ENCODE measurements at places on chromosomes 3 and 15. TPM values are rescaled to one million over a fixed set of nuclear protein-coding genes. Genes with fewer than 3 reads are reported as not detected.
A peak's percentile ranks its signal among the peaks of the same experiment; 100 is the strongest.

- no peak for DNase-seq
These were observed 169.9 kb downstream of the XXYLT1 start for GRCh38 chr3:195101001-195101583.

DNA sequence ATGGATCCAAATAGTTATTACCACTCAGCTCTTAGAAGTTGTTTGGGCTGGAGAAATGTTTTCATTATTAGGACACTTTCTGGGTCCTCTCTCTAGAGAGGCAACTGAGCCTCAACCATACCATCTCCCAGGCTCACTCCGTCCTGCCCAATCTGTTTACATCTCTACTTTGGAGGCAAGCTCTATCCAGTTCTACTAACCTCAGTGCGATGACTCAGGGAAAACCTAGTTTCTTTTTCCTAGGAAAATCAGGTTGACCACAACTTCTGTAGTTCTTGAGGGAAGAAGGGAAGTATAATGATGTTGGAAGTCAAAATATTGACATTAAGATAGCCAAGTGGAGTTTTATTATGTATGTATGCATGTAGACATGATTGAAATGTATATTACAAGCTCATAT, 40.4 kb downstream of the LPP start:
- DNase-seq: peak; percentile 74

DNA sequence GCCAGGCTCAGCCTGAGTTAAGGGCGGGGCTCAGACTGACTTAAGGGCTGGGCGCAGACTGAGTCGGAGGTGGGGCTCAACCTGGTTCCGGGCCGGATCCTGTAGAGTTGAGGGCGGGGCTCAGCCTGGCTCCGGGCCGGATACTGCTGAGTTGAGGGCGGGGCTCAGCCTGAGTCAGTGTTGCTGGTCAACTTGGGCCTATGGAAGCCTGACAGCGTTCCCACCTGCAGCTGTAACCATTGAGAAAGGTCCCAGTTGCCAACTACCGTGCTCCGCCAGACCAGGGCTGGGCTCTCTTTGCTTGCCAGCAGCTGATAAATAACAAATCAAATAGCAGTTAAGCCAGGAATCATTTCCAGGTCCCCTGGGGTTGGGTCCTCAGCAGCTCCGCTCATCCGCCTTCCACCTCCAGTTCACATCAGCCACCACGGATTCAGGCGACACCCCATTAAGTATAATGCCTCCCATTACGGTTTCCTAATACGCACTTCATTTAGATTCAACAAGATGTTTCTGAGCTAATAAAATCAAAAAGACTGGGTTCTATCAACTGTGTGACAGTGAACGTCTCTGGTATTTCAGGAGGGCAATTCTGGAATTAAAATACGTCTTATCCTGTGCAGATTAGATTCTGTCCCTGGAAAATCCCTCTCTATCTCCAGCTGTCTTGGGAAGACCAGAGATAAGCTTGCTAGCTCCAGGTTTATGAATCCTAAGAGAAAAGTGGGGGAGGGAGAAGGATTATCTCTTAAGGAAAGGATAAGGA, 7.3 kb downstream of the GRIP2 start:
- peak; percentile 5 for DNase-seq

- DNase-seq: peak; percentile 26
These were observed 1.2 kb upstream of the USF3 start for GRCh38 chr3:113697500-113698090.

DNA sequence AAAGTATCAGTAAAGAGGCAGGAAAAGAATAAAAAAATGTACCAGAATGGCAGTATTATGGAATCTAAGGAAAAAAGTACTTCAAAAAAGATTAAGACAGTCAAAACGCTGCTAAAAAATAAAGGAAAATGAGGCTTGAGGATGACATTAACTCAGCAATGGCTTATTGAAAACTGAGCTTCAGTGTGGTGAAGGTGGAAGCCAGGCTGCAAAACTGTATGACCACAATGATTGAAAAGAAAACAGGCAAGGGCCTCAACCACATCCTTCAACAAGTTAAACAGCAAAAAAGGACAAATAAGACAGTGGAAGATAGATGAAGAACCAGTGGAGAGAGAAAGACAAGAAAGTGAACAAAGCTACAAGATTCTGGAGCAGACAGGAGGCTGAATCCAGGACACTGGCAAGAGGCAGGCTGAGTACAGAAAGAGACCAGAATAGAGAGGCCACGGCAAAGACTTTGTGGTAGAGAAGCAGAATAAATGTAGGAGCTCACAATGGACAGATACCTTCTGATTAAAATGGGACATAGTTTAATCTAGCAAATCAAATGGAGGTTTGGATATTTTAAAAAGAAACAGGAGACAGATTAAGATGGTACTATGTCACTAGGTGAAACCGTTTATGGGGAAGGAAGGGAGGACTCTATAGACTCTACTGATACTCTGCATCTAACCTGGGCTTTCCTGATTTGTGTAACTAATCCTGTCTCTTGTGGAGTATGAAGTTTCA, 86.1 kb downstream of the TJP1 start:
- DNase-seq: no peak

DNA sequence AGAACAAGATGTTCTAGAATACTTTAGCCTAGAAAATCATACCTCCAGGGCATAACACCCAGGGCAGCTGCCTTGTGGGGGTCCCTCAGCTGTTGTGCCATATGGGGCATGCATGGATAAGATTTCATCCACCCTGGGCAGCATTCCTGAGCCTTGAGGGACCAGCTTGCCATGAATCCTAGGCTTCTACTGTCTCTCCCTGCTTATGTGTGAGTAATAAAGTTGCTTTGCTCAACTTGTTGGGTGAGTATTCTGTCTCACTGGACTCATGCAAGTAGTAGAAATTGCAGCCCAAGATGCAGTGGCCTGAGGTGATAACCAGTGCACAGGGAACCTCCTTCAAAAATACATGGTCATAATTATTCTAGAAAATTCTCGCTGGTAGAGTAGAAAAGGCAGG, 52.1 kb upstream of the EPHB1 start:
- DNase-seq: no peak

- DNase-seq: no peak
These were observed 22.0 kb upstream of the RBSN start for GRCh38 chr3:15120986-15121385.

DNA sequence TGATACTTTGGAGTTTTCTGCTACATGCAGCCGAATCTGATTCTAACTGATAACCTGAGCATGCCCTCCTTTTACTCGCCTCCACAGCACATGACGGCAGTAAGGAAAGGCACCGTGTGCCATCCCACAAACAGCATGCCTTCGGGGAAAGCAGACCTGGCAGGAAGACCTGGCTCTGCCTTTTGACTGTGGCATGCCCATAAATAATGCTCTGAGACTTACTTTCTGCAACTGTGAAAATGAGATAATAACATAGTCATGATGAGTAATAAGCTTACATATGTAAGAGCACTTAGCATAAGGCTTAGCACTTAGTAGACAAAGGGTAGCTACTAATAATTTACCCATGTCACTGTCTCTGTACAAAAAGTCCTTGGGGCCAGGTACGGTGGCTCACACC, 32.9 kb downstream of the MTHFS start:
- DNase-seq: peak; percentile 76

DNA sequence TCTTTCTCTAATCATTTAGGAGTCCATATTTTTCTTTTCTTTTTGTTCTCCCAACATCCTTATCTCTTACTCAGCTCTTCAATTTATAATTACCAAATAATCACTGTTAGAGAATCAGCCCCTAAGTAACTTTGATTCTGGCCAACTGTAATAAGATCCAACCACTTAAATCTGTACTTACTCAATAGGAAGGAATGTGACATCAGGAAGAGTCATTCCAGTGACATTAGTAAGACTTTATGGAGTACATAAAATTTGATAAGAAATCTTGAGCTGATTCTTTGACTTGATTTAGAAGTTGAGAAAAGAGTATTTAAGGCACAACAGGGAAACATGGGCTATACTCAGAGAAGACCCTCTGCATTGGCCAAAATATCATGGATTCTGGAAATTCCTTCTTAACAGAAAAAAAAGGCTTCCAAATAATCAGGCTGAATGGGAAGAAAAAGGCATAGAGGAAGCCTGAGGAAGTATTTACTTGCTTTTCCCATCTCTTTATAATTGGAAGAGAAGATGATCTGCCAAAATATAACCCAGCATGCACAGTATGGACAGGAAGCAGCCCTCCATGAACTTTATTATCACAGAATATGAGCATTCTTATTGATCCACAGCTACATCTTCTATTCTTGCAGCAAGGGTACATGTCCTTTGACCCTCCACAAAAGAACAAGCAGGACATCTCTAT, 289.7 kb upstream of the TPRG1 start:
- DNase-seq: peak; percentile 62

DNA sequence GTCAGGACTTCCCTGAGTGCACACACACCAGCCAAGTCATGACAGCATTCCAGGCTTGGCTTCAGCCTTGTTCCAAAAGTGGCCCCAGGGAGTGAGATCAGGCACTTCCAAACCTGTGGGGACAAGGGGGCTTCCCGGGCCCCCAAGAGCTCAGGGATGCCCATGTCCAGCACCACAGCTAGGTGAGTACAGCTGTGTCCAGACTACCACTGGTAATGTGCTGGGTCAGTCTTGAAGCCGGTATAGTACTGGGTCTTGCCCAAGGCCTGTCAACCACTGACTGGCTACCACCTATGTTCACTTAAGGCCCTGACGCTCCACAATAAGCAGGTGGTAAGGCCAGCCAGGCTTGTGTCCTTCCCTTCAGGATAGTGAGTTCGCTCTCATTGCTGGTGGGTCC, 249.3 kb downstream of the UNC13C start:
- DNase-seq: no peak

GRCh38 chr3:161289174-161289573, 68.1 kb downstream of the NMD3 start:
- DNase-seq: no peak

- no peak for DNase-seq
These were observed 72.3 kb upstream of the BOC start for GRCh38 chr3:113138839-113139743.

GRCh38 chr3:104178680-104179079, 1188.0 kb upstream of the ALCAM start:
- no peak for DNase-seq

DNA sequence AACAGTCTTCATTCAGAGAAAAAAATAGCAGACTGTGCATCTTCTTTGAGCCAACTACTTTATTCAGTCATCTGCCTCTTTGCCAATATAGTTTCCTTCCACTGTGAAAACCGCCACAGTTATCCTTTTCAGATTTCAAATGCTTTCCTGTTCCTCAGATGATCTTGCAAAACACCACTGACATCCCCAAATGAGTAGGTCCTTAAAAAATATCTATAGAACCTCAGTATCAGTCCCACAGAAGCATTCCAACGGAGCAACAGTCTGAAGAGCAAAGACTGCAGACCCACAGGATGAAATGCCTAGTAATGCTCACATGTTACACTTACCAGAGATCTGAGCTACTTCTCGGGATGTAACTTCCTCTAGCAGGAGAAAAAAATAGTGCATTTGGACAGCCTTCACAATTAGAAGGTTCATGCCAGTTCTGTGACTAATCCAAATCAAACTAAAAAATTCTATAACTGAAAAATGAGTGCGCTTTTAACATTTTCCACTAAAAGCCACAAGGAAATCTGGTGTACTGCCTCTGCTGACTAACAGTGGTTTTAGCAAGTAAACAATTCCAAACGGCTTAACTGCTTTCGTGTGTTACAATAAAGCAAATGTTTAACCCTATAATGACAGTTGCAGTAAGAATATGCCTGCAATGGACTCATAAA, at the start of gene ANKRD28:
Gene ANKRD28, minus strand, starts transcription at position 338 of the 662 bp plus-strand sequence. CDS start 1,458 bp downstream, outside the sequence.
- peak; percentile 89 for DNase-seq

GRCh38 chr3:185337231-185337816, 25.6 kb upstream of the MAP3K13 start:
- peak; percentile 31 for DNase-seq

GRCh38 chr15:83983634-83984458, 251.7 kb upstream of the GOLGA6L4 start:
- no peak for DNase-seq

- DNase-seq: no peak
These were observed 6.2 kb upstream of the TLR9 start for GRCh38 chr3:52231502-52232278.

GRCh38 chr3:146493221-146493620, 23.9 kb upstream of the PLSCR2 start:
- no peak for DNase-seq

- peak; percentile 45 for DNase-seq
These were observed 101.5 kb downstream of the FBLN2 start for GRCh38 chr3:13650210-13651056.

DNA sequence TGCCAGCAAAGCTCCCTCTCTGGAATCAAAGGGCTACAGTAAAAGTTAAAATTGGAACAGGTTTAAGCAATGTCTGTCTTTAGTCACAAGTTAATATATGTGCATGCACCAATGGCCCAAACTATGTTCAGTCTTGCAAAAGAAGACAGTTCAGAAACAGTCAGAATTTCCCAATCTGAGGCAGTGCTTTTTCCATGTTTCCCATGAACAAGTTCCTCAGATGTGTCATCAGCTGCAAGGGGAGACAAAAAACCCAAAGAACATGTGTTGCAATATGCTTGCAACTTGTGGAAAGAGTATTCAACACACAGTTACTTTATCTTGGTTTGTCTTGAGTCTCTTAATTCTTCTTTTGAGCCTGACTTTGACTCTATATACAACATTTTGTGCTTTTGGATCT, 148.4 kb downstream of the USP13 start:
- peak; percentile 88 for DNase-seq

DNA sequence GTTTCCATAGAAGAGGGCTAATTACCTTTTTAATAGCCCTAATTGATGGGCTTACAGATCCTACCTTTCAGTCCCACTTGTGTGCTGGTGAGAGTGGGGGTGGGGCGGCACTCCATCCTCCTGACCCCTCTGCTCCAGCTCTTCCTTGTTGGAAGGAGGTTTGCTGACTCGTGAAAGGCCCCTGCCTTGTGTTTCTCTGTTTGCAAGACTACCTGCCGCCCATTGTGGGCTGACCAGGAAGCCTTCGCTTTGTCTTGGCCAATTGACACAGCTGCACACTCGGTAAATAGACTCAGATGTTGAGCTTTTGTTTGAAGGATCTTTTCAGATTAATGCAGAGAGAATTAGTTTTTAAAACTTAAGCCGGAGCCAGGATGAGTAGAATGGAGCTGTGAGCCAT, 197.3 kb upstream of the HES1 start:
- no peak for DNase-seq

GRCh38 chr3:138063416-138063815, 52.0 kb downstream of the DZIP1L start:
- DNase-seq: no peak

DNA sequence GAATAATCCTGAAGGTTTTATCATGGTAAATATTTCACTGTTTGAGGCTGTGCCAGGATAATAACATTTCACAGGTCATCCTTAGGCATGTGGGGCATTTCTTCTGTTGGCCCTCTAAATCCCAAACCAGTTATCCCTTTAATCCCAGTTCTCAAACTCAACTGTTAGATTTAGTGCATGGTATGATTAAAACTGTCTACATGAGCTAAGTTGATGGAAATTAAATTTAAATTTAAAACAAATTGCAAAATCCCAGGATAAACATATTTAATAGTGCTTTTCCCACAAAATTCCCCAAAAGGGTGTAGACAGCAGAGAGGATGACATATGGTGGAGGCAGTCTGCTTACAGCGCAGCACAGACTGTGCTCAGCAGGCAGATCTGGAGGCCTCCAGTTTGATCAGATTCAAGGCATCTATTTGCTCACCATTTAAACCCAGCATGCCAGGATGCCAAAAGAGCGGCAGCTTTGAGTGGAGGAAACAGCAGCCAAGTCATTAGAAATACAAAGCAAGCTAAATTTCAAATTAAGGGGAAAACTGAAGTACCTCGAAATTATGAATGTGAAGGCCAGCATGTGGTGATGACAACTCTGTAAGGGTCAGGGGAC, 325.8 kb downstream of the KCNH8 start:
- DNase-seq: no peak

Gene OXTR
- polyA plus RNA-seq: 0.19 TPM

Gene ITIH4
- 0.88 TPM for polyA plus RNA-seq

Gene COL8A1
- polyA plus RNA-seq: 21.7 TPM

Gene GABRB3
- polyA plus RNA-seq: not detected

Gene CCR8
- polyA plus RNA-seq: not detected

Gene GALK2
- polyA plus RNA-seq: 22.0 TPM

Gene CNTN3
- 11.9 TPM for polyA plus RNA-seq
